ENCODE measurements at places on chromosomes 13 and 19.

DNA sequence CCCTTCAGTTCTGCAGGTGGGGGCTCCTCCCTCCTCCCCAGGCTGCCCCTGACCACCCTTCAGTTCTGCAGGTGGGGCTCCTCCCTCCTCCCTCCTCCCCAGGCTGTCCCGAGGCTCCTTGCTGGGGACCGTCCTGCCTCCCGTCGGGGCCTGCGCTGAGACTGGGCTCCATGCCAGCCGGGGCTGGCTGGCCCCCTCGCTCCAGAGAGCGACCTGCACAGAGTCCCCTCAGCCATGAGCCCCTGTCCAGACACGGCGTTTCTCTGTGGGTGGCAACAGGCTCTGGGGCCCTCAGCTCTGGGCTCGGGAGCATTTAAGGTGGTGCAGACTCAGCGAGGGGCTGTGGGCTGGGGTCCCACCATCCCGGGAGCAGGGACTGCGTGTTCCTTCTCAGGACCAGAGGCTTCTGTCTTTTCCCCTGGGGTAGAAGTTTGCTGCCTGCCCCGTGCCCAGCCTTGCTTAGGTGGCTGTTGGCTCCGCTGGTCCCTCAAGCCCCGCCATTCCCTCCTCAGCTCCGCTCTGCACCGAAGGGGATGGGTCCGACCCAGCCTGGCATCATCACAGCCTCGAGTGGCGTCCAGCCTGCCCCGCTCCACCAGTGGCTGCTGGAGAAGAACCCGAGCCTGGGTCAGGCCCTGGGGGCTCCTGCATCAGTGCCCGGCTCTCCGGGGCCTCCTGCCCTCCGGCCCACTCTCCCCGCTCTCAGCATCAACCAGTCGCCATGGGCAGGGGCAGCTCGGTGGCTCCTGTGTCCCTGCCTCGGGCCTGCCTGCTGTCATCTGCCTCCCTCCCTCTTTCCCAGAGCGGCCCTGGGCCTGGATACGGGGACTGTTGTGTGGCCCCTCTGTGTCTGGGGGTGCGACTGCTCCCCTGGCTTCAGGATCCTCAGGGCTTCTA is 27.6 kb downstream of the CSNK1G2 start:
- DNase-seq = no peak

DNA sequence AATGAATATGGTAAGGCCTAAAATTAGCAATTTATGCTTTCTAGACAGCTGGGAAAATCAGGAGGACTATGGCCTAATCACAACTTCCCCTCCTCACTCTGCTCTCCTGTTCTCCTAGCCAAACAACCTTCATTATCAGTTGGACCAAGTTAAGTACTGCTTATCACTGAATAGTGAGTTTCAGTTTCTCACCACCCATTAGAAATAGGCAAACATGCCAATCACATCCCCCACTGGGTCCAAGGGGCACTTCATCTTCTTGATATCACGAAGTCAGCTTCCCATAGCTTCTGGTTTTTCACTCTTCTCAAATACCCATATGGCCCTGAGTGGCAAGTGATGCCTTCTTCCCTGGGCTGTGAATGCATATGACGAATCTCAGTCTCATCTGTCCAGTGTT is 689.6 kb downstream of the SLITRK5 start:
- DNase-seq = no peak

DNA sequence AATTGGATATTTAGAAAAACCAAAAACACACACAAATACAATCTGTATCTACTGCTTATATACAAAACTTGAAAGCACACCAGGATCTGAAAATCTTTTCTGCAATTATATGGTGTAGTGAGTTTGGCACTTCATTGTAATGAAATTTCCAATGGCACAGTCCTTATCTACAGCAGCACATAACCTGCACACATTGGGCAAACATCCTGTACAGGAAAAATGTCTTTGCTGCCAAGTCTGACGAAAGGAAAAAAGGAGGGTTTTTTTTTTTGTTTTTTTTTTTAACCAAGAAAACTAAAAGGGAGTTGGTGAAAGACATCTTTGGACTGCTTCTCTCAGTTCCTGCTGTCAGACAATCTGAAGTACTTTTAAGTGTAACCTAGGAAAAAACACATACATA is 107.8 kb downstream of the FOXO1 start:
- no peak for DNase-seq

GRCh38 chr13:99218969-99219368 is 18.3 kb downstream of the UBAC2 start:
- no peak for DNase-seq

DNA sequence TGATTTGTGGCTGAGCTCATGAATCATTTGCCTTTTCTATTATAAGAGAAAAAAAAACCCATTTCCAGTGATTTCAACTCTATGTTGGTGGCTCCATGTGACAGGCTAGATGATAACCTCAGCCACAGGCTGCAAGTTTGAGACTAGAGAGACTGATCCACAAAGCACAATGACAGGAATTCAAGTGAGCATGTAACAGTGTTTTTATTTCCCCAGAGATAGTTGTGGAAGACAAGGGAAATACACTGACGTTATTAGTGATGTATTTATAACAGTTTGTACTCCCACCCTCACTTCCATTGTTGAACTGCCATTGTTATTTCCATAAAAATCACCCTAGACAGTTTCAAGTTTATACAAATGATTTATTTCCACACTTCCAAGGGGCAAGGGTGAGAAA is 27.9 kb upstream of the EDNRB start:
- no peak for DNase-seq

DNA sequence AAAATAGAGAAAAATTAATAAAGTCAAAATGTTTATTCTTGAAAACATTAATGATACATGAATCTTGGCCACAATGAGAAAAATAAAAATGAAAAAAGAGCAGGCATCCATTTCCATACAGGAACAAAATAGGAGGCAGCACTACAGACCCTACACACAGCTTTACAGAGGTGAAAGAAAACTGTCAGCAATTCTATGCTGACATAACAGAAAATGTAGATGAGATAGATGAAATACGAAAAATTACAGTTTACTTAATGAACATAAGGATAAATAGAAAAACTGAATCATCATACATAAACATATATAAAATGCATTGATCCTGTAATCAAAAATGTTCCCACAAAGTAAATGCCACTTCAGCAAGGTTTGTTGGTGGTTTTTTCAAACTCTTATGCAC is 5.6 kb downstream of the LILRB4 start:
- no peak for DNase-seq

DNA sequence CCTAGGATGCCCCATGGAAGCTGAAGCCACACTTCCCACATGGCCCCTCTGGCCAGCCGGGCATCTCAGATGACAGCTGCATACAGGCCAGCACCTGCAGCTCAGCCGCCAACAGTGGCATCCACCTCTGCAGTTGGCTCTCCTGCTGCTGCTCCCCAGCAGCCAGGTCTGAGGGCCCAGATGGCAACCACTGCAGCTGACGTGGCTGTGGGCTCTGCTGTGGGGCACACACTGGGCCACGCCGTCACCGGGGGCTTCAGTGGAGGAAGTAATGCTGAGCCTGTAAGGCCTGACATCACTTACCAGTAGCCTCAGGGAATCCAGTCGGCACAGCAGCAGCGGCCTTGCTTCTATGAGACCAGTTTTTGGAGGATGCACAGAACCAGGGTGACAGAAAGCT is 45.3 kb upstream of the LSM14A start:
- no peak for DNase-seq

DNA sequence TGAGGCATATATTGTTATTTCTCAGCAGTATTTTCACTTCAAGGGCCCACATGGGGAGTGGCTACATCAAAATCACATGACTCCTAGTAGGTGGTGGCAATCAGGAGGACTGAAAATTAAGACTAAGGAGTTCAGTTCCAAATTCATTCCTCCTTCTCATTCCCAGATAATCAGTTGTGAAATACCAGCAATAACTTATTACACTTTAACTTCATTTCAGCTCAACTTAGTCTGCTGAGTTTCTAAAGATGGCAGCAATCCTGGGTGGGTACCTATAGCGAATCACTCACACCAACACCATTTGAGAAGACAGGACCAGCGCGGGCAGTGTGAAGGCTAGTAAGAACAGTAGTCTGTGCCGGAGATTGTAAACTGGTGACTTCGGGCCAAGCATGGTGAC is 63.9 kb upstream of the SLC10A2 start:
- DNase-seq = no peak

GRCh38 chr19:821825-822503 is at the start of gene PLPPR3:
PLPPR3 (minus strand) TSS chr19:821955; CDS start chr19:821559, 396 bp downstream.
- peak; percentile 75 for DNase-seq

- DNase-seq = peak; percentile 6
Observed at GRCh38 chr13:21576426-21576825, 27.5 kb downstream of the MICU2 start.

DNA sequence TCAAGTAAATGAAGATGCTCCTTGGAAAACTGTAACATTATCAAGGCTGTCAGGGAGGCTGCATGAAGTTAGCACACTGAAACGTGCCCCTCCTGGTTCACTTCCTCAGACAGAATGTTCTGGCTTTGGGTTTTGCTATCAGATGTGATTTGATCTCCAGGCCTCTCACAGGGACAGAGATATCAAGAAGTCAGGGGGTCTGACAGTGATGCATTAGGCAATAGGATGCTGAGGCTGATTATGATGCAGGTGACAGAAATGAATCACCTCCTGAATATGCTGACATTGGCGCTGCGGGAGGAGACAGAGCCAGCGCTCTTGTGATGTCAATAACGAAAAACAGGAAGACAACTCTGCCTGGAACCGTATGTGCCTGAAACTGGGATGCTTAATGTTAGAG is 278.5 kb downstream of the DCT start:
- no peak for DNase-seq

DNA sequence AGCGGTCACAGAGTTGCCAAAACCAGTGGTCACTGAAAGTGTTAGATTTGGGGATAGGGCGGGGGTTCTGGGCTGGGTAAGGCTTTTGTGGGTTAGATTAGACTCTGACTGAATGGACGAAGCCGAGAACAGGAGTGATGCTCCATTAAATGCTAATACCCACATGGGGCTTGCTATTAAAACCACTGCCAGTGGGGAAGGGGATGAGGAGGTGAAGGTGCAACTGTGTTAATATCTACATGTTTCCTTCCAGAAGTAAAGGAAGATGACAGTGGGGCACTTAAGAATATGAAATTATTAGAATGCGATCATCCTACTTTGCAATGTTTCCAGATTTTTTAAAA is 573 bp upstream of the ZNF614 start:
- DNase-seq = no peak

- no peak for DNase-seq
Observed at GRCh38 chr19:31438401-31439269, 89.4 kb upstream of the TSHZ3 start.

DNA sequence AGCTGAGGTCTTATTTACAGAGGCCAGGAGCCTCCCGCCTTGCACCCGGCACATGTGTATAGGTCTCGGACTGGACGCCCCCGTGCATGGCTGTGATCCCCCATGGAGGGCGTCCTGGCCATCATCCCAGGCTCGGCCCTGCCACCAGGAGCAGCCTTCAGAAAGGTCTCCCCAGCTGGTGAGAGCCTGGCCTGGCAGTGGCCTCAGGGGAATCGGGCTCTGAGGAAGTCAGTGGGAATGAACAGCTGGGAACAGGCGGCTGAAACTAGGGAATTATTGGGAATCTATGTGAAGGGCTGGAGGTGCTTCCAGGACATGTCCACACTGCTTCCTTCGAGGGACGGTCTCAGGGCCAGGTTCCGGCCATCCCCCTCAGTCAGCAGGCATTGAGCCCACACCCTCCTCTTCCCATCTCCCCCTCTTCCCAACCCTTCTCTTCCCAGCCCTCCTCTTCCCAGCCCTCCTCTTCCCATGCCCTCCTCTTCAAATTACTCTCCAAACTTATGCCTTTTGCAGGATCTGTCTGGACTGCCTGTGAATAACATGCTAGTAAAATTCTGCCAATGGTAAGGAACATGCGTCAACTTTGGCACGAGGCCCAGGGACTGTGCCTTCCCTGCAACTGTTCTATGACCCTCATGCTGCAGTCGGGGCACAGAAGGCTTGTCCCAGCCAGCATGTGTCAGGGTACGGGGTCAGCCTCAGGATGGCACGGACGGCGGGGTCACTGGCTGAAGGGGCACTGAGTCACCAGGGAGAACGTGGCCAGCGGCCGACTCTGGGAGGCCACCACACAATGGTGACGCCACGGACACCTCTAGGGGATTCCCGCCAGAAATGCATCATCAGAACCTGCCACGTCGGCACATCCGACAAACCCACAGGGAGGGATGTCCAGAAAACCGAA is 24.2 kb upstream of the C13orf46 start:
- DNase-seq = no peak

DNA sequence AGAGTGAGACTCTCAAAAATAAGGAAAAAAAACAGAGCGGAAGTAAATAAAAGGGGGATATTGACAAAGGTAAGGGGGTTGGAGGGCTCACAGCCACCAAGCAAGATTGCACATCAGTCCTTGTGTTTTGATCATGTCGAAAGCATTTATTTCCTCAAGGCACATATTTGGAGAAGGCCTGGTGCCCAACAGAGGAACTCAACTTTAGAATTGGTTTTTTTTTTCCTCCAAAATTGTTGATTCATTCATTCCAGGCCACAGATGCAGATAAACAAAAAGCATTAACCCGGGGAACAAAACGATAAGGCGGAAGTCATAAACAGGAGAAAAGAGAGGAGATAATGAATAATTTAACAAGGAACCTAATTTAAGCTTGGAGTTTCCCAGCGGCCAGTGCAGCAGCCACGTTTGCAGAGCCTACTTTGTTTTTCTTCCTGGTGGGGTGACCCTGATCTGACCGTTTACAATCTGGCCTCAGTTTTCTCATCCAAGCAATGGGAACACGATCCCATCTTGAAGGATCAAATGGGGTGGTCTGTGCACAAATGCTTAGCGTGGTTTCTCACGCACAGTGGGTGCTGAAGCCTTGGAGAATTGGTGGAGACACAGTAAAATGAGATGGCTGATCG is 2.1 kb upstream of the PTPRS start:
- no peak for DNase-seq

- no peak for DNase-seq
Observed at GRCh38 chr13:36014763-36015162, 116.4 kb downstream of the DCLK1 start.

DNA sequence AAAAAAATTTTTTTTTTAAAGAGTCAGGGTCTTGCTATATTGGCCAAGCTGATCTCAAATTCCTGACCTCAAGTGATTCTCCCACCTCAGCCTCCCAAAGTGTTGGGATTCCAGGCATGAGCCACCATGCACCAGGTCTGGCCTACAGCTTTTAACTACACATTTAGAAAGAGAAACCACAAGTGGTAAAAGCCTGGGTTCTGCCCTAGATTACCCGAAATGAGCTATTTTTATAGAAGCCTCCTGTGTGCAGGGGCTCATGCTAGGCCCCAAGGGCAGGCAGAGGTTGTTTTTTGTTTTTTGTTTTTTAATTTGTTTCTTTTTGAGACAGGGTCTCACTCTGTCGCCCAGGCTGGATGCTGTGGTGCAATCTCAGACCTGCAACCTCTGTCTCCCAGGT is 14.0 kb upstream of the MYADM start:
- DNase-seq = no peak

- no peak for DNase-seq
Observed at GRCh38 chr19:7706188-7706954, 4.4 kb upstream of the FCER2 start.

- no peak for DNase-seq
Observed at GRCh38 chr19:1038978-1039645, 795 bp upstream of the ABCA7 start.

- DNase-seq = no peak
Observed at GRCh38 chr13:49308921-49309408, 61.2 kb downstream of the CDADC1 start.

Data from NB4 (cell line).